ENCODE measurements at places on chromosomes 13 and 19.

- no peak for DNase-seq
These were observed 26.1 kb upstream of the N4BP2L1 start for GRCh38 chr13:32453981-32454380.

DNA sequence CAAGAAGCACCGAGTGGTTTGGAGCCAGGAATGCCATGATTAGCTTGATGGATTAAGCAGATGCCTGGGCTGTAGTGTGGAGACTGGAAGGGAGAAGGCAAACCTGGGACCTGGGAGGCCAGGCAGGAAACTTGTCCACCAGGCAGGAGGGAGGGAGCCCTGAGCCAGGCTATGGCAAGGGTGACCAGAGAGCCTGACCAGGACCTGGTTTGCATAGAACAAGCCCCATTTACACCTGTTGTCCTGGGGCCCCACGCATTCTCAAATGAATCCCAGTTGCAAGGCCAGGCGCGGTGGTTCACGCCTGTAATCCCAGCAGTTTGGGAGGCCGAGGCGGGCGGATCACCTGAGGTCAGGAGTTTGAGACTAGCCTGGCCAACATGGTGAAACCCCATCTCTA lies 50.2 kb upstream of the LATS2 start:
- no peak for DNase-seq

DNA sequence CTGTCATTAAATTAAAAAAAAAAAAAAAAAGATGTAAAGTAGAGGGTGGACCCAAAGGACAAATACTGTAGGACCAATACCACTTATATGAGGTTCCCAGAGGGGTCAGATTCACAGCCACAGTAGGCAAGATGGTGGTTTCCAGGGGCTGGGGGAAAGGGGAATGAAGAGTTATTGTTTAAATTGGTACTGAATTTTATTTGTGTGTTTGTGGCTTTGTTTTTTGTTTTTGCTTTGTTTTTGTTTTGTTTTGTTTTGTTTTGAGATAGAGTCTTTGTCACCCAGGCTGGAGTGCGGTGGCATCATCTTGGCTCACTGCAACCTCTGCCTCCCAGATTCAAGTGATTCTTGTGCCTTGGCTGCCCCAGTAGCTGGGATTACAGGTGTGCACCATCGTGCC lies 17.9 kb upstream of the LSM14A start:
- no peak for DNase-seq

- DNase-seq, result no peak
These were observed 85.8 kb upstream of the MLNR start for GRCh38 chr13:49134305-49134704.

GRCh38 chr13:31179754-31180153 lies 18.1 kb upstream of the HSPH1 start:
- DNase-seq, result no peak

- peak; percentile 35 for DNase-seq
These were observed 1.1 kb downstream of the CLN5 start for GRCh38 chr13:76993021-76993420.

DNA sequence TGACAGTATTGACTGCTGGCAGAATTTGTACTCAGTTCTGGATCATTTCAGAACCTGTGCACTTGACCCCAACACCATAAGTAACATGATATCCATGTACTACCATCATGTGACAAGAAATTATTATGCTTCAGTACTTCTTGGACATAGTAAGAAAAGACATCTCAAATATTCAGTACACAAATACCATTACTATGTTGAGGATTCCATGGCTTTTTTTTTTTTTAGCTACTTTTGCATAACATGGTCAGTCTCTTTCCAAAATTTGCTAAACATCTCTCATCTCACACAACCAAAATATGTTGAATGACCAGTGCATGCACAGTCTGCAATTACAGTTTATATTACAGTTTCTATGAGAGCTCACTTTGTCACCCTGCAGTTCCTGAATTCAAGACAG lies 85.3 kb downstream of the FLT1 start:
- DNase-seq, result no peak

DNA sequence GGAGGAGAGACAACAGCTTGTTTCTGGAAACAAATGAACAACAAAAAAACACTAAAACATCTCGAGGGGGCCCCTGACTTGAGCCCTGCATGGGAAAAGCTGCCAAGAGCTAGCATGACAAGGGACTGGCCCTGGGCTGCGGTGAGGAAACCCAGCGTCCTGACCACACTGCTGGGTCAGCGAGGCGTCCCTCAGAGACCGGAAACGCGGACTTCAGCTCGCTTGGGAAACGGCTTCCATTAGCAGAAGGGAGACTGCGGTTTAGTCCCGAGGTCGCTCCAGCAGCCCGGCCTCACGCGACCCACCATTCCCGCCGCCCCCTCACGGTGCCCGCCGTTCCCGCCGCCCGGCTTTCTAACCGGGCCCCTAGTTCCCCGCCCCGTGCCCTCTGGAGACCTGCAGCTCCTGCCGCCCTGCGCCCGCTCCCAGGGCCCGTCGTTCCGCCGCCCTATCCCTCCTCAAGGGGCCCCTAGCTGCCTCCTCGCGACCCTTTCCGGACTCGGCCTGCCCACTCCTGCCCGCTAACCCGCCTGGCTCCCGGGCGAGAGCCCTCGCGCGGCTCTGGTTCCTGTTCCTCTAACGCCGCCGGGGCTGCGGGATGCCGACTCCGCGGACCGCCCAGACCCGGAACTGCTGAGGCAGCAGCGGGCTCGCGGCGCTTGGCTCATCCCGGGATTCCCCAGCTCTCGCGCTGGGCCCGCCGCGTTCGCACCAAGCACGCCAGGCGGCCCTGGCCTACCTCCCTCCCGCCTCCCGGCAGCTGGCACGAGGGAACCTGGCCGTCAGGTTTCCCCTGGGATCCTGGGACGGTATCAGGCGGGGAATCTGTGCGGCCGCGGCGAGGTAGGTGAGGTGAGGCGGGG lies at the start of gene CCDC122:
CCDC122 (minus strand) TSS at position 849 of the 863 bp plus-strand sequence. CDS start 10,364 bp downstream, outside the sequence.
- peak; percentile 95 for DNase-seq

DNA sequence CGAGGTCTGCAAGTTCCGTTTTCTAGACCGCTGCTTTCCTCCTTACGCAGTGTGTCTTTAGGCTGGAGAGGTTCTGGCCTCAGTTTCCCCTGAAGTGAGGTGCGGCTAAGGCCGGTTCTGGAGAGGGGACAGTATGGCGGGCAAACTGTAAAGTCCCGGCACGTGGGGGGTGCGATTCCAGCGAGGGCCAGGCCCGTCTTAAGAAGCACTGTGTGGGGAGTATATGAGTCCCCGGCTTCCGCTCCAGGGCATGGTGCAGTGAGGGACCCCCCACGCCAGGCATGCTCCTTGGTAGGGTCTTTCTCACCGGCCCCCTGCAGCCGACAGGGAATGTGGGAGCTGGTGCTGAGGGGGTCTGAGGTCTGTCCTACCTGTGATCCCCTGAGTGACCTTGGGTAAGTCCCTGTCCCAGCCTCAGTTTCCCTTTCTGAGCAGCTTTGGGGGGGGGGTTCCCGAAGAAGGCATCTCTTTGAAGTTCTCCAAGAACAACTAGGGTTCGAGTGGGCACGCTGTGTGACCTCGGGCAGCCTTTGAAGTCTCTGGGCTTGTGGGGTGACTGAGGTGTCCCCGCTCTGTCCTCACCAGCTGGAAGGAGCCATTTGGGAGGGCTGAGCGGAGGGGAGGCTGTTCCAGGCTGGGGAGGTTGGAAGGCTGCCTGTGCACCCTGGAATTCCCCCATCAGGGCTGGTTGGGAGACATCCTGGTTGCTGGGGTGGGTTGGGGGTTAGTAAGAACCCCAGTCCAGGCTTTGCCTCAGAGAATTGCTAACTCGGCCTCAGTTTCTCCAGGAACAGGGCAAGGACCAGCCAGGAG lies 1.5 kb downstream of the NFIC start:
- DNase-seq, result peak; percentile 45

DNA sequence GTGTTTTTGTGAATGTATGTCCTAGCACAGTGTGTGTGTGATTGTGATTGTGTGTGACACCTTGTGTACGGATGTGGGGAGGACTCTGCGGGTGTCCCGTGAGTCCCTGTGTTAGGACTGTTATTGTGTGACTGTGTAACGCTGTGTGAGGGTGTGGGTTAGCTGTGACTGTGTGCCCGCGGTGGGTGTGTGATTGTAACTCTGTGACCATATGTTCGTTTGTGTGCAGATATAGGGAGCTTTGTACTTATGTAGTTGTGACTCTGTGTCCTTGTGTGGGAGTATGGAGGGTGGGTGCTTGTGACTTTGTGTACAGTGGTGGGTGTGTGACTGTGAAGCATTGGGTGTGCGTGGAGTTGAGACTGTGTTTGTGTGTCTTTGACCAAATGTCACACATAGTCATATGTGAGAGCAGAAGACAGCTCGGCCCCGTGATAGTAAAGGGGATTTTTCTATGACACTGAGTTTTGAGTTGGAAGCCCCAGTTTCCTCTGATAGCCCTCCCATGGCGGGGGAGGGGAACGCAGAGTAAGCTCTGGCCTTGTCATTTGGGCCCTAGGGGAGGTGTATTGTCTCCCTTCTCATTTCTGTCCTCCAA lies 949 bp upstream of the ZNF260 start:
- peak; percentile 21 for DNase-seq

DNA sequence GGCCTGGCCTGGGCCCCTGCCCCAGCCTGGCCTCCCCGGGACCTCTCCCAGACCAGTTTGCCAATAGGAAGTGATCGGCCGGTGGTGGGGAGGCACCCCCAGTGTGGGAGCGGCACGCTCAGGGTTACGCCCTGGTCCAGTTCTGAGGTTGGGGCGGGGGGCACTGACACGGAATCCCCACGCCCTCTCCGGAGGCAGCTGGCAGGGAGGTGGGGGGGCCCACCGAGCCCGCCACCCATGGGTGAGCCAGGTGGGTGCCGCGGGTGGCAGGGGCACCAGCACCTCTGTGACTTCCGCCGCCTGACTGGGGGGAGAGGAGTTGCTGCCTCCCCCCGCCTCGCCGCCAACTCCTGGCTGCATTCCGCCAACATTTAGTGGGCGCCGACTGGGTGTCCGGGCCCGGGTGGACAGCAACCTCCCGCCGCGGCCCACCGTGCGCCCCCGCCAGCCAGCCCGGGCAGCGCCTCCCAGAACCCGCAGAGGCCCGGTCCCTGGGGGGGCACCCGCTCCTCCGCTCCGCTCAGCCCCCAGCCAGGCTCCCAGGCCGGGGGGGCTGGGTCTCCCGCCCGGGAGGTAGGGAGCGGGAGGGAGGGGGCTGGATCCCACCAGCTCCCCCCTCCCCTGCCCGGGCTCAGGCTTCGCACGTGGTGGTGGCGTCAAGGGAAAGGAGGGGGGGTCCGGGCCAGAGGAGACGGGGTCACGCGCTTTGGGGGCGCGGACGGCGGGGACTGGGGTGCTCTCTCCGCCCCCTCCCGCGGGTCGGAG lies 2.0 kb downstream of the ZBTB7A start:
- no peak for DNase-seq

GRCh38 chr19:24141612-24142011 lies 54.6 kb downstream of the ZNF254 start:
- DNase-seq, result no peak

DNA sequence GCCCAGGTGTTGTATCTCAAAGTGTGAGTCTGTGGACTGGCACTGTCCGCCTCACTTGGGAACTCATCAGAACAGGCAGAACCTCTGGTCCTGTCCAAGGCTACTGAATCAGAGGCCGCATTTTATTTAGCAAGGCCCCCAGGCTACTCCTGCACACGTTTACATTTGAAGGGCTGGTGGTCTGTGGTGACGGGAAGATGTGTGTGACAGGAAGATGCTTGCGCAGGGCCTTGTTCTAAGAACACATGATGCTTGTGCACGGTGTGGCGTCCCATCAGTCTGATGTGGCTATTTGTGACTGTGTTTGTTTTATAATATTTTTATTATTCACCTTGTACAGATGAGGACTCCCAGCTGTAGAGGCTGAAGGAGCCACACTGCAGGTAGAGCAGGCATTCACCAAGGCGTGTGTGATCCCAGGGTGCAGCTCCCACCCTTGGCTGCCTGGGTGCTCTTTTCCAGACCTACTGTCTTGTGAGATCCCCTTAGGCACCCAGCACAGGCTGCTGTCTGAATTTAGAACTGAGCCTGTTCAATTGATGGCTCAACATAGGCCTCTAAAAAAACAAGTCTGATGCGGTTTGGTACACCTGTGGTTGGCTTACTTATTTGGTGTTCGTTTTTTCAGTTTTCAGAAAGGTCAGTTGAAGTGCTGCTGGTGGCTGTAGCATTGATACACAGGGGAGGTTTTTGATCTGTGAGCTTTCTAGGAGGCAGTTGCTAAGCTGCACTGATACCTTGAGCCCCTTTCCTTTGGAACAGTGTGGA lies 3.1 kb downstream of the SLC25A15 start:
- DNase-seq, result no peak

GRCh38 chr13:113860051-113860664 lies 3.7 kb downstream of the GAS6 start:
- DNase-seq, result no peak

GRCh38 chr19:2040647-2041432 lies 10.2 kb downstream of the MKNK2 start:
- DNase-seq, result no peak

GRCh38 chr13:49368688-49369087 lies 75.2 kb downstream of the CAB39L start:
- no peak for DNase-seq

GRCh38 chr13:100887729-100888151 lies 213.1 kb upstream of the TMTC4 start:
- DNase-seq, result peak; percentile 43

- DNase-seq, result peak; percentile 95
These were observed 5.5 kb upstream of the QTRT1 start for GRCh38 chr19:10695401-10696398.

GRCh38 chr13:100195568-100195967 lies 106.7 kb downstream of the PCCA start:
- DNase-seq, result no peak

DNA sequence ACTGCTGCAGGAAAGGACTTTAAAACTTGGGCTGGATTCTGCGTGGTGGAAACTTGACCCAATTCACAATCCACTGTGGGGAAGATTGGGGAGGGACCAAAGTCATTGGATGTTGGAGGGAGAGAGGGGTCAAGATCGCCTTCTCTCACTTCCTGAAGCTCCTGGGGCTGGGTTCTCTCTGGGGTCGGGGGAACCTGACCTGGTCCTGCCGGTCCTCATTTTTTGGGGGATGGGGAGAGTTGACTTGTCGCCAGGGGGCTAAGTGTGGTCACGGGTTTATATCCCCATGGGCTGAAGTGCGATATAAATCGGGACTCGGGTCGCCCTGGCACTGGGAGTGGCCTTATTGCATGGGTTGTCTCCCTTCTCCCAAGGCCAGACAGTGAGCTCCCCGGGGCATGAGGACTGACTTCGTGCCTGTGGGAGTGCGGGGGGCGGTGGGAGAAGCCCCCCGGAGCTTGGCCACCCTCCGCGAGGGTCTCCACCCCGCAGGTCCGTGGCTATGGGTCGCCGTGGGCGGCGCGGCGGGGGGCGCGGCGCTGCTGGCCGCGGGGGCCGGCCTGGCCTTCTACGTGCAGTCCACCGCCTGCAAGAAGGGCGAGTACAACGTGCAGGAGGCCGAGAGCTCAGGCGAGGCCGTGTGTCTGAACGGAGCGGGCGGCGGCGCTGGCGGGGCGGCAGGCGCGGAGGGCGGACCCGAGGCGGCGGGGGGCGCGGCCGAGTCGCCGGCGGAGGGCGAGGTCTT lies 6.3 kb downstream of the ICAM5 start:
- no peak for DNase-seq
